ENCODE measurements at places on chromosomes 6 and 20.

DNA sequence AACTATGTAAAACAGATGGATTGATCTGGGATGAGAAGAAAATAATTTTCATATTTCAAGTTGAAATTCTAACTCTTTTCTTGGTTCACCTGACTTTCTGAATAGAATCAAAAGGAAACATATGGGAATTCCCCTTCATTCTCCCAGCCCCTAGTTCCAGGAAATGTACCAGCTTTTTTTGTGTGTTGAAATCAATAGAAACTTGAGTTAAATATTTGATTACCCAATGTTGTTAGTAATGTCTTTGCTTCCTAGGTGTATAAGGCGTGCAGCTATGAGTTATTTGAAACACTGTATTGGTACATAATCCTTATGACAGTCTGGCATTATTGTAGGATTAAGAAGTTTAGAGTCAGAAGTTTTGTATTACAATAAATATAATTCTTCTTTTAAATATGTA lies 21.5 kb downstream of the VNN2 start:
- no peak for DNase-seq

- no peak for DNase-seq
These were observed 53.0 kb upstream of the FUCA2 start for GRCh38 chr6:143564484-143565017.

- DNase-seq, result no peak
These were observed 4.9 kb upstream of the DEK start for GRCh38 chr6:18269253-18269652.

DNA sequence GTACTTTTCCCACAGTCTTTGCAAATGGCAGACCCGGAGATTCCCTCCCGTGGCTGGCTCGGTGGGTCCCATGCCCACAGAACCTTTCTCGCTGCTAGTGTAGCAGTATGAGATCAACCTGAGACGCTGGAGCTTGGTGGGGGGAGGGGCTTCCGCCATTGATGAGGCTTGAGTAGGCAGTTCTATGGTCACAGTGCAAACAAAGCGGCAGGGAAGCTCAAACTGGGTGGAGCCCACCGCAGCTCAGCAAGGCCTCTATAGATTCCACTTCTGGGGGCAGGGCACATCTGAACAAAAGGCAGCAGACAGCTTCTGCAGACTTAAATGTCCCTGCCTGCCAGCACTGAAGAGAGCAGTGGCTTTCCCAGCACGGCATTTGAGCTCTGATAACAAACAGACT lies 186.0 kb upstream of the KCNK16 start:
- no peak for DNase-seq

DNA sequence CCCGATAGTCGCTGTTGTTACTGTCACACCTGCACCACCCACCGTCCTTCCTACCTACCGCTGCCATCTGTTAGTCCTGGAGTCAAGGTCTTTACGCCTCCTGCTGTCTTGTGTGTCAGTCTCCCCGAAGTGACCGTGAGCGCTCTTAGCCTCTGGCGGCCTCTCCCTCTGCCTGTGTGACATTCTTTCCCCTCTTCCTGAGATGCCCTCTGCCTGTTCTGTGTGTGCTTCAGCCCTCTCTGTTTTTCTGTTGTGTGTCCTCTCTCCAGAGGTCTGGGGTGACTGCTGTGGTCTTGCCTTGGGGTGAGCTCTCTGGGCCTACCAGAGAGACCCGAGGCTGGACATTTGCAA lies 54.9 kb downstream of the TCP11 start:
- DNase-seq, result no peak
